ENCODE measurements at places on chromosomes 1 and 21.

- no peak for DNase-seq
Observed at GRCh38 chr21:44957901-44958451, 18.1 kb downstream of the SLX9 start.

GRCh38 chr1:199759268-199759730 lies 268.2 kb upstream of the NR5A2 start:
- no peak for DNase-seq

- peak; percentile 52 for DNase-seq
Observed at GRCh38 chr1:87292684-87293493, 35.8 kb upstream of the LMO4 start.

- DNase-seq = no peak
Observed at GRCh38 chr21:26732432-26733221, 112.6 kb downstream of the ADAMTS1 start.

DNA sequence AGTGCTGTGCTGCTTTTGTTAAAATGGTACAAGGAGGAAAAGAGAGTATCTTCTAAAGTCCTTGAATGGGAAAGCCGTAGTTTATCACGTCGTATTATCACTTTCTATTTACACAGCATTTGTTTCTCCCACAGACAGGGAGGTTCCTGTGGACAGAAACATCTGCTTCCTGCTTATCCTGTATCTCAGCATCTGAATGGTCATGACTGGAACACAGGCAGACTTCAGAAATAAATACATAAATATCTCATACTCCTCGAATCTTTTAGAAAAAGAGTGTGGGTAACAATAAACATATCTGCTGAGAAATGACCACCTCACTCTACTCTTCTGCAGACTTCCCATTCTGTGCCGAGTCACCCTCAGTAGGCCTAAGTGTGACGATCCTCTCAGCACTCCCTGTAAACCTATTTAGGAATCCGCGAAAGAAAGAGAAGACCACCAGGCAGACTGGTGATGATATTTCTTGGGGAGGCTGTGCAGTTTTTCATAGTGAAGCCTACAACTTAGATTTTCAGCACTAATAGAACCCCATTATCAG lies 393.5 kb downstream of the SMYD3 start:
- no peak for DNase-seq

DNA sequence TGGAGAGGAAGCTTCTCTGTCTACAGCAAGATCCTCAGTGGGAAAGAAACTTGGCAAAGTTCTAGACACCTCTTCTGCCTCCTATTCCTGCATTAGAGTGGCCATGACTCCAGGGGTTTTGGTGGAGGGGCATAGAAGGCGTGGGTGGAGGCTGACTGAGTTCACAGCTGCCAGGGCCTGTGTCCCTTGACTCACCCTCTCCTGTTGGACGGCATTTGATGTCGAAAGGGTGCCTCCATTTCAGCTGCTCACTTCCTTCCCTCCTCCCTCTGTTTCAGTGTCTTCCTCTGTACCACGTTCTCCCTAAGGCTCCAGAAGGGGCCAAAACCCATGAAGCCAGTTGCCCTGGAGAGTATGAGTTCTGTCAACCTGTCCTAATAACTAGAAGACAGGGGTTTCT lies 632 bp downstream of the TMEM79 start:
- no peak for DNase-seq

- DNase-seq = no peak
Observed at GRCh38 chr1:243848858-243849420, 1.1 kb downstream of the AKT3 start.

GRCh38 chr21:46413365-46413696 lies 45.4 kb upstream of the DIP2A start:
- no peak for DNase-seq

- no peak for DNase-seq
Observed at GRCh38 chr1:37036667-37037053, 2.3 kb upstream of the GRIK3 start.

DNA sequence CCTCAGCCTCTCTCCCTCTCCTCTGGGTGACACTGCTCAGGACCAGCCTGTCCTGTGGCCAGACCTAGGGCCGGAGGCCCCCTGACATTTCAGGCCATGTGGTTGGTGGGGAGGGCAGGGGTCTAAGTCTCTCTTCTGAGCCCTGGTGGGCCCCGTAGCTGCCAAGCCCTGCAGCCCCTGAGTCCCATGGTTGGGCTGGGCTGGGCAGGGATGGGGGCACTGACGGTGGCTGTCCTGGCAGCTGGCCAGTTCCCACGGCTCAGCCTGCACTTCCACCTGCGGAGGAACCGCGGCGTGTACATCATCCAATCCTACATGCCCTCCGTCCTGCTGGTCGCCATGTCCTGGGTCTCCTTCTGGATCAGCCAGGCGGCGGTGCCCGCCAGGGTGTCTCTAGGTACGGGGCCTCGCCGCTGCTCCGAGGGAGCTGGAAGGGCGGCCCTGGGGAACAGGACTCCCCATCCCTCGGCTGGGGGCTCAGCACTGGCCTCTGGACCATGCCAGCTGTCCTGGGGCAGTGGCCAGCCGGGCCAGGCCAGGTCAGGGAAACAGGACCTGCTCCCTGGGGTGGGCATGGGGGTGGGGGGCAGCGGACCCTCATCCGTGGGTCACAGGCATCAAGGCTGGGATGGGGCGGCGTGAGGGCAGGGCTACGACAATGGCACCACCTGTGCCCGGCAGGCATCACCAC lies 9.9 kb downstream of the GABRD start:
- DNase-seq = no peak

DNA sequence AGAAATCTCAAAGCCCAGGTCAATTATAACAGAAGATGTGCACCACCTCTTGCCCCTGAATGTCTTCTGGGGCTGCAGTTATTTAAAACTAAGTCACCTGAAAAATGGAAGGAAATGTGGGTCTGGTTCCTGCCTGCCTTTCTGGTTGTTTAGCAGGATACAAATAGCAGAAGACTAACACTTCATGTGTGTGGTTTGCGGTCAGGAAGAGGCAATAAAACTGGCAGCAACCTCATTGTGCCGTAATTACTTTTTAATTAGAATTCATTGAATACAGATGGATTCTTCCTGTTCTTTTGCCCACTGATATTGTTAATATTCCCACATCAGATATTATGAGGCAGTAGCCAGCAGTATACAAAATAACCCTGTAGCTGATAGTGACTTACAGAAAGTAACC lies 345.7 kb downstream of the ZNF326 start:
- no peak for DNase-seq

DNA sequence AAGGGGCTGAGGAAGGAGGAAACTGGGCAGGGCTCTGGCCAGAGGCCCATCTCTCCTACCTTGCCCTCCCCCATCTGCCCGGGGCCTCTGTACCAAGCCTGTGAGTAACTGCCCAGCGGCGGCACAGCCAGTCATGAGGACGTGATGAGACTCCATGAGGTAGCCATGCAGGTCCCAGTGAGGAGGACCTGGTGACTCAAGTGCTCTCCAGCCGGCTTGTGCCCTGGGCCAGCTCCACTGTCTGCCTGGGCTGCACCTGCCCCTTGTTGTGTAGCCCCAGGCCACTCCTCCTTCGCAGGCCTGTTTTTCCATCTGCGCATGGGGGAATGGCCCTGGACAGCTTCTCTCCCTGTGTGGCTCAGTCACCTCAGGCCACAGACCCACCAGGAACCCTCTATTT lies 42.0 kb upstream of the PADI1 start:
- no peak for DNase-seq

- no peak for DNase-seq
Observed at GRCh38 chr1:28200234-28200873, 23.9 kb upstream of the PTAFR start.

DNA sequence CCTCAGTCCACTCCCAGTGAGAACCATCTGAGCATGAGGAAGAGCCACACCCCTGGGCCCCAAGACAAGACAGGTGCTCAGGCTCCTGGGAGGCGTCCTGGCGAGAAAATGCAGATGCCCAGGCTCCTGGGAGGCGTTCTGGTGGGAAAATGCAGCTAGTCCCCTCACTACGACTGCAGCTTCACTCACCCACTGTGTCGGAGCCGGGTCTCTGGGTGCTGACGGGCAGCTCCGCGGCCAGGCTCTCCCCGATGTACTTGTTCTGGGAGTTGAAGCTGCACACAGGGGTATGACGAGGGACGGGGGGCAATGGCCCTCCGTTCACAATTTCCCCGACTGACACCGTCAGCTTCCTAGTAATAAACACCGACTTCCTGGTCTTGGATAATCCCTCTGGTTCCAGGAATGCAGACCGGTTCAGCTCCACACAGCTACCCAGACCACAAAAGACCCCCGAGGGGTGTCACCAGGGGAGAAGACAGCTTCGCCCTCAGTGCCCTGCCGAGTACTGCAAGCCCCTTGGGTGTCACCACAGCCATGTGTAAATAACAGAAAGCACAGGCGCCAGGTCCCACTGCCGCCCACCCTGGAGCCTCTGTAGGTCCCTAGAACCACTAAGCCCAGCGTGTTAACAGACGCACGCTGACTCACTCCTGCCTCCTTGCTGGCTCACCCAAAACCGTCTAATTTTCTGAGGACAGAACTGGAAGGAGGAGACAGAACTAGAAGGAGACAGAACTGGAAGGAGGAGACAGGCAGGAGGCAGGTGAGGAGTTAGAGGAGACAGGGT lies 19.5 kb downstream of the MCM3AP start:
- DNase-seq = no peak

DNA sequence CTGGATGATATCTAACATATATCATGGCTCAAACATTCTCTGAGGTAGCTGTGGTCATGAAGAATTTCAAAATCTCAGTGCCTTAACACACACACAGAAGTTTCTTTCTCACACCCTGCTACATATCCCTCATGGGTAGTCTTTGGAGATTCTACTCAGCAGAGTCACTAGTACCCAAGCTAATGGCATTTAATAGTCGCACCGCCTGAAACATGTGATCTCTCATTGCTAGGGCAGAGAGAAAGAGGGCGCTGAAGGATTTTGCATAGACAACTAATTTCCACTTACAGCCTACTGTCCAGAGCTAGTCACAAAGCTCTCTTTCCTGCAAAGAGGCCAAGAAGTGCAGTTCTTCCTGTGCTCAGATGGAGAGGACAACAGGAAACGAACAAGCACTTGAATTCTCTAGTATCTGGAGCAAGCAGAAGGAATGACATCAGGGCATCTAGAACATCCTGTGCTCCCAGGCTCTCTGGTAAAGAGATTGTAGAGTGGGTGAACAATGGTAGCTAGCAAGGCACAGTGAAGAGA lies 183.4 kb upstream of the PTBP2 start:
- no peak for DNase-seq

GRCh38 chr1:232274236-232274855 lies 355.6 kb downstream of the SIPA1L2 start:
- DNase-seq = no peak

- DNase-seq = no peak
Observed at GRCh38 chr1:160647329-160647720, 481 bp upstream of the SLAMF1 start.

- DNase-seq = no peak
Observed at GRCh38 chr1:2494323-2494693, 18.2 kb downstream of the PLCH2 start.

DNA sequence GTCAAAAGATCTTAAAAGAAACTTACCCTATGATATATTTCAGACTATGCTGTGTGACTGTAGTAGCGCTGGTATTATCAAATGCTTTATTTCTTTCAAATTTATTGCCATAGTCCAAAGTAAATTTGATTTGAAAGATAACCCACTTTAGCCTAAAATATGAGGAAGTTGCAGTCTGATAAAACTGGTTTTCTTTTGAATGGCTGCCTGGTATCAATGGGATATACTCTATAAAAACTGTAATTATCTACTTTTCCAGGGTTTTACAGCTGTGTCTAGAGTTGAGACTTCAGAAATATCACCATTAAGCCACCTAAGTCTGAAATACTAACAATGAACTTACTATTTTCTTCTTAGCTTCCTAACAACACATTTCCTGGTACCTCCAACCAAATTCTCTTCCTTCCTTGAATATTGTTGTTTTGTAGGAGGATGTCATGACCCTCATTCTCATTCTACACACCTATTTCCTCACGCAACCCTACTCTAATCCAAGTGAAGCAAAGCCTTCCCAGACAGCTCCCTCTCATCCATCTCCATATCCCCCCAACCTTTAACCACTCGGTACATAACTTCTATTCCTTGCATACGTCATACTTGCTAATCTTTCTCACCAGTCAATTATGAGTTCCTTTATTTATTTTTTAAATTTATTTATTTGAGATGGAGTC lies 17.0 kb downstream of the KDM5B start:
- DNase-seq = no peak

- no peak for DNase-seq
Observed at GRCh38 chr1:230791986-230792564, 44.9 kb downstream of the CAPN9 start.

DNA sequence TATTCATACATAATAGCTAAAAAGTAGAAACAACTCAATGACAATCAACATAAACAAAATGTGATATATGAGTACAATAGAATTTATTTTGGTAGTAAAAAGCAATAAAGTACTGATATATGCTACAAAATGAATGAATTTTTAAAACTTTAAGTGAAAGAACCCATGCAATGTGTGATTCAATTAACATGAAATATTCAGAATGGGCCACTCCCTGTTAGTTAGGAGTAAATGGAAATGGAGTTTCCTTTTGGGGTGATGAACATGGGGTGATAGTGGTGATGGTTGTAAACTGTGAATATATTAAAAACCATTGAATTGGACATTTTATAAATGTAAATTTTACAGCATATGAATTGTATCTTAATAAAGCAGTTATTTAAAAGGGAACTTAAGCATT lies 366.7 kb upstream of the SGIP1 start:
- no peak for DNase-seq

- no peak for DNase-seq
Observed at GRCh38 chr1:40197656-40198055, 36.5 kb downstream of the RLF start.

DNA sequence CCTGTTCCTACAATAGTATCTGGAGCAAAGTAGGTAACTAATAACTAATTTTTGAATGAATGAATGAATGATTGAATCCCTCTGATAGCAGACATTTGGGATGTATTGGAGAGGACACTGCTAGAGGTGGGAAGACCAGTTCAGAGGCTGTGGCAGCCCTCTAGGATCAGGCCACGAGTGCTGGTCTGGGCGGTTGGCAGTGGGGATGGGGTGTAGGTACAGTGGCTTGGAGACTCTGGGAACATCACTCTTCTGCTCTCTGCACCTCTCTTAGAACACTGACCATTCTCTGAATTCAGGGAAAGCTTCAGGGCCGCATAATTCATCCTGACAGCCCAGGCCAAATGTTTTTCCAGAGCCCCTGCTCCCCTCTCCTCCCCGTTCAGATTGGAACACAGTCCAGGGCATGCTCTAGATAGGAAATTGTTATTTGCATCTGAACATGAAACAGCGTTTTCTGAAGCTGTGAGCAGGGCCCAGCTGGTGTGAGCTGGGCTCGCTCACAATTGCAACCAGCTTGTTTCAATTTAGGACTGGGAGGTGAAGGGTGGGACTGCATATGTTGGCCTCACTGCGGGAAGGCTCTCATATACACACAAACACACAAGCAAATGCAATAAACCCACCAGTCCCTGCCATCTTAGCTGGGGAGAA lies 253.1 kb upstream of the USP24 start:
- no peak for DNase-seq
